ENCODE measurements at places on chromosomes 1 and 21.
A peak's percentile ranks its signal among the peaks of the same experiment; 100 is the strongest.

DNA sequence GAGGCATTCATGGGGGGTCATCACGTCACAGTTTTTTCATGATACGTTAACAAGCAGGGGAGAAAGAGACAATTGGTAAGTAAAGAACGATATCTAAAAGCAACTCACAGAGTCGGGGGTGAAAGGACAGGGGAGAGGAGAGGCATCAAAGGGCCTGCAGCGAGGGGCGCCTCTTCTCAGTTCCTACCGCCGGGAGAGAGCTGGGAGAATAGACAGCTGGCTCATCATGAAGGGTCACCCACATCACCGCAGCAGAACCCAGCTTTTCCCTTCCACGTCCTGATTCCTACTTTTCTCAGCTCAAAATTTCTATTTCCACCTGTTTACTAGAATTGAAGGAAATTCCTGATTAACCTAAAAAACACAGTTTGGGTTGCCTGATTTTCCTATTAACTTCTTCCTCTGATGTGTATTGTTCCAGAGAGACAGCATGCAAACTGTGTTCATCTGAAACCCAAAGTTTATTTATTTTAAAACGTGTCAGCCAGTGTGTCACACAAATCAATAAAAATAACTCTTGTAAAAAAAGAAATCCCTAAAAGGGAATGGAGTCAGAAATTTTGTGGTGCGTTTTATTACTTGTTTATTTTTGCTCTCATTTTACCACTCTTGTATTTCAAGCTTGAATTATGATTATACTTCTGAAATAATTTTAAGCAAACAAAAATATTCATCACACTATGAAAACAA, 75.4 kb downstream of the SLC25A24 start:
- H3K27me3 ChIP-seq: peaks cover 5% of the 10 kb centered on the region
- no peak overlapping the region for H3K4me3 ChIP-seq
- DNase-seq: no peak
- no peak overlapping the region for H3K27ac ChIP-seq

GRCh38 chr1:58434607-58435006, 111.9 kb downstream of the OMA1 start:
- no peak overlapping the region for H3K27ac ChIP-seq
- H3K36me3 ChIP-seq: no peaks in the 10 kb centered on the region
- DNase-seq: no peak
- no peaks in the 10 kb centered on the region for H3K4me1 ChIP-seq

GRCh38 chr1:178940068-178940765, 69.3 kb upstream of the ANGPTL1 start:
- H3K36me3 ChIP-seq: no peaks in the 10 kb centered on the region
- H3K27ac ChIP-seq: peak overlapping the region; percentile 84
- peaks cover 19% of the 10 kb centered on the region for H3K4me1 ChIP-seq
- no peaks in the 10 kb centered on the region for H3K27me3 ChIP-seq

GRCh38 chr21:33412832-33413519, 9.8 kb downstream of the IFNGR2 start:
- peak overlapping the region; percentile 69 for H3K27ac ChIP-seq
- no peak overlapping the region for H3K4me3 ChIP-seq
- H3K27me3 ChIP-seq: no peaks in the 10 kb centered on the region
- peaks cover 13% of the 10 kb centered on the region for H3K4me1 ChIP-seq
- H3K36me3 ChIP-seq: peaks cover 4% of the 10 kb centered on the region

DNA sequence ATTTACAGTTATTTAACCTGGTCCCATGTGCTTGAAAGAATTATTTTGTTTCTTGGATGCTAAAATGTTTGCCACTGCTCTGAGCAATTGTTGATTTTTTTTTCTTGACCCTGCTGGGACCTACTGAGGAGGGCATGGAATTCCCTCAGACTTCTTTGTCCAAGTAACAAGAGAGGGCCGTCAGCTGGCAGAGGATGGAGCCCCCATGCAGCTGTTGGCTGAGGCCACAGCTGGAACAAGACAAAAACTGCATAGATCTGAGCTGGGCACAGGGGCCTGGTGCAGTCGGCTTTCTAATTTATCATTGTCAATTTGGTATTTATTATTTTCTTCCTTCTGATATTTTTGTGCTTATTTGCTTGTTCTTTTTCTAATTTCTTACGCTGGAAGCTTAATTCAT, 39.6 kb upstream of the ABCG1 start:
- H3K4me1 ChIP-seq: no peaks in the 10 kb centered on the region
- no peaks in the 10 kb centered on the region for H3K36me3 ChIP-seq
- no peak overlapping the region for H3K27ac ChIP-seq
- H3K4me3 ChIP-seq: no peak overlapping the region
